Activated naive CD8-positive, alpha-beta T cell treated with anti-CD3 and anti-CD28 coated beads, Interleukin-2, amount 10 ng/mL, durations not matched to agents 7 days and 5 days (primary cell): ENCODE measurements at places on chromosomes 5 and 9. TPM values are rescaled to one million over a fixed set of nuclear protein-coding genes. Genes with fewer than 3 reads are reported as not detected.

DNA sequence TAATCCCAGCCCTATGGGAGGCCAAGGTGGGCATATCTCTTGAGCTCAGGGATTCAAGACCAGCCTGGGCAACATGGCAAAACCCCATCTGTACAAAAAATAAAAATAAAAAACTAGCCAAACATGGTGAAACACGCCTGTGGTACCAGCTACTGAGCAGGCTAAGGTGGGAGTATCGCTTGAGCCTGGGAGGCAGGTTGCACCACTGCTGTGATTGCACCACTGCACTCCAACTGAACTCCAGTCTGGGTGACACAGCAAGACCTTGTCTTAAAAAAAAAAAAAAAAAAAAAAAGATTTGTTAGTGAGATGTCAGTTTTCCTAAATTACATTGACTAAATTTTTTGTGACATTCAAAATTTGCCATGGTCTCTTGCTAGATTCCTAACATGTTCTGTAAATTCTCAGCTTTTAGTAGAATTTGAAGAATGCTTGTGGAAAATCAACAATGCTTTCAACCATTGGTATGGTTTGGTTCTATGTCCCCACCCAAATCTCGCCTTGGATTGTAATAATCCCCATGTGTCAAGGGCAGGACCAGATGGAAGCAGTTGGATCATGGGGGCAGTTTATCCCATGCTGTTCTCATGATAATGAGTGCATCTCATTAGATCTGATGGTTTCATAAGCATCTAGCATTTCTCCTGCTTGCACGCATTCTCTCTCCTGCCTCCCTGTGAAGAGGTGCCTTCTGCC lies 236.1 kb downstream of the ARRDC3 start:
- H3K36me3 ChIP-seq: peaks cover 24% of the 10 kb centered on the region
- H3K27me3 ChIP-seq: peaks cover 5% of the 10 kb centered on the region
- H3K27ac ChIP-seq: no peak overlapping the region
- DNase-seq: no peak
- H3K4me3 ChIP-seq: no peak overlapping the region

DNA sequence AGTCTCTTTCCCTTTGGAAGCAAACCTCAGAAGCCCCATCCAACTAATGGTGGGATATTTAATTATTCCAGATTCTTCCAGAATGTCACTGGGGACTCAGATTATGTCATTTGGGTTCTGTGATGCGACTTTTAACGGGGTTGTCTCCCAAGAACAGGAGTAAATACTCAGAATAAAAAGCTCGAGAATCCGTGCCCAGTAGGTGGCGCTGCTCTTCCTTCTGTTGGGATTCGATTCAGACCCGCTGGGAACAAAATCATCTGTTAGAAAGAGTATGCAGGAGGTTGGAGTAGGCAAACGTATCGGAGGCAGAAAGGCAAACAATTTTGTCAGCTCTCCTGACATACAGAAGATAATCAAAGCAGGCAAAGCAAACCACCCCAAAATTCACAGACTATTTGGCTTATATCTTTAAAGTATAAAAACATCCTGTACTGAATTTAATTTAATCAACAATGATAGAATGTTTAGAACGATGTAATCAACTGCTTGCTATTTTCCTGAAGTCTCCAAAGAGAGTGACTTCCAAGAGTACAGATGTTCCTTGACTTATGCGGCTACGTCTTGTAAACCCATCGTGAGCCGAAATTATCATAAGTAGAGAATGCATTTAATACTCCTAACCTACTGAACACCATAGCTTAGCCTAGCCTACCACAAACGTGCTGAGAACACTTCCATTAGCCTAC lies 169.8 kb upstream of the RAI14 start:
- H3K27me3 ChIP-seq: peaks cover 27% of the 10 kb centered on the region
- H3K27ac ChIP-seq: no peak overlapping the region
- DNase-seq: peak; percentile 63
- H3K4me3 ChIP-seq: no peak overlapping the region
- H3K4me1 ChIP-seq: peaks cover 2% of the 10 kb centered on the region

GRCh38 chr5:151015974-151016587 lies 4.3 kb upstream of the GPX3 start:
- H3K36me3 ChIP-seq: peaks cover 3% of the 10 kb centered on the region
- no peak overlapping the region for H3K27ac ChIP-seq
- DNase-seq: no peak

GRCh38 chr5:32325616-32326015 lies 12.9 kb upstream of the MTMR12 start:
- H3K36me3 ChIP-seq: peaks cover 4% of the 10 kb centered on the region
- H3K27ac ChIP-seq: no peak overlapping the region
- H3K27me3 ChIP-seq: no peaks in the 10 kb centered on the region
- H3K4me3 ChIP-seq: no peak overlapping the region

DNA sequence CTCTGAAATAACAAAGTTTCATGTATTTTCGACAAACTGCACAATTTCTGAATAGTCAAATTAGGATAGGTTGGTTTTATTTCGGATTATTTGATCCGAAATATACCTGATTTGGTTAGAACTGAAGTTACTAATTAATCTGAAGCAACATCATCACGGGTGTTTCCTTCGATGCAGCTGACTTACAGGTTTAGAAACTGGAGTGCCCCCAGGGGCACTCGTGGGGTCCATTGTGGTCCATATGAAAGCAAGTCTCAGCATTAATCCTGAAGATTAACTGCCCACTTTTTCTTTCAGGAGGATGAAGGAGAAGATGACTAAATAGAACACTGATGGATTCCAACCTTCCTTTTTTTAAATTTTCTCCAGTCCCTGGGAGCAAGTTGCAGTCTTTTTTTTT lies 5.3 kb downstream of the SET start:
- peaks cover 22% of the 10 kb centered on the region for H3K4me1 ChIP-seq
- H3K36me3 ChIP-seq: peaks cover 31% of the 10 kb centered on the region
- no peak overlapping the region for H3K4me3 ChIP-seq
- no peak overlapping the region for H3K27ac ChIP-seq
- no peak for DNase-seq

DNA sequence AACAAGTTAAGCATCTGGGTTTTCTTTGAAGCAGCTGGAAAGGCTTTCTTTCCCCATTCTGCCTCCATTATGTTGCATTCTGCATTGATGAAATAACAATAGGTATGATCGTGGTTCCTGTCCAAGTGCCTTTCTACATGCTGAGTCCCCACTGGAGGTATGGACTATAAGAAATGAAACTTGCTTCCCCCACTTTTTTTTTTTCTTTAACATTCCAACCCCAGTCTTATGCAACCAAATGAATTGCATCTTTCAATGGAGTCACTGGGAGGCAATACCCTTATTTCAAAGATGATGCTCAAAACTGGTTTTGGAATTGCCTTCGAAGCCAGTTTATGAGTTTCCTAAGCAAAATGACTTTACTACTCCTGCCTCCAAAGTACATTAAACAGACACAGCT lies 58.9 kb downstream of the ARSB start:
- peaks cover 6% of the 10 kb centered on the region for H3K36me3 ChIP-seq
- H3K4me1 ChIP-seq: no peaks in the 10 kb centered on the region
- H3K4me3 ChIP-seq: no peak overlapping the region

- no peaks in the 10 kb centered on the region for H3K36me3 ChIP-seq
- H3K27ac ChIP-seq: no peak overlapping the region
- no peak overlapping the region for H3K4me3 ChIP-seq
Observed at GRCh38 chr9:116062206-116062550, 91.4 kb upstream of the PAPPA start.

DNA sequence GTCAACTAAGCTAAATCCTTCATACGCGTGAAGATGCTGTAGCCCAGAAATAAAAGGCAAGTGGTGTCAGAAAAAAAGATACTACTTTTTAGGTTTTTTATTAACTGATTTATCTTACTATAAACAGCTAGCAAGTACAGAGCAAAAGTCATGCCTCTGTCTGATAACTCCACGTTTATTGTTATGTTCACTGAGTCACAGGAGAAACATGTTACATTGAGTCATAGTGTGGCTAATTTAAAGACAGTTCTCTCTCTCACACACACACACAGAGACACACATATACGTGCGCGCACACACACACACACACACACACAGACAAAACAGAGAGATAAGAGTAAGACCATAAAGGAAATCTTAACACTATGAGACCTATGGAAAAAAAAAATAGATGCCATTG lies 770.0 kb upstream of the CDH10 start:
- H3K4me1 ChIP-seq: no peaks in the 10 kb centered on the region
- no peaks in the 10 kb centered on the region for H3K36me3 ChIP-seq
- no peak overlapping the region for H3K4me3 ChIP-seq
- H3K27ac ChIP-seq: no peak overlapping the region

- no peak overlapping the region for H3K4me3 ChIP-seq
- peaks cover 1% of the 10 kb centered on the region for H3K4me1 ChIP-seq
- no peak overlapping the region for H3K27ac ChIP-seq
- H3K27me3 ChIP-seq: peaks cover 2% of the 10 kb centered on the region
- DNase-seq: no peak
- H3K36me3 ChIP-seq: no peaks in the 10 kb centered on the region
Observed at GRCh38 chr9:114177423-114178064, 22.2 kb downstream of the COL27A1 start.

DNA sequence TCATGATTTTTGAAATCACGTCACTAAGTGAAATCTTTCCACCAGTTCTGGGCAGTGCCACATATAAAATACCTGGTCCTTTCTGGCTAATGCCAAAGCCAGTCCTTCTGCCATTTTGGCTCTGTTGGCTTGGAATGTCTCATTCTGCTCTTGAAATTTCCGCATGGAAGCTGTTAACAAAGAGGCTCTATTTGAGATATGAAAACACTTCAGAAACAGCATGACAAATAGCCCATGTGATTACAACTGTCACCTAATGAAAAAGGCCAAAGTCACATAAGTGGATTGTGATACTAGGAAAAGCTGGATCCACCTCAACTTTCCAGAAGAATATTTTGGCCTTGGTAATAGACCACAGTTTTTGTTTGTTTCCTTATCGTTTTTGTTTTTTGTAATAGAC lies 12.8 kb downstream of the GOLGA1 start:
- H3K4me3 ChIP-seq: no peak overlapping the region
- no peak for DNase-seq
- H3K27me3 ChIP-seq: no peaks in the 10 kb centered on the region

- no peak for DNase-seq
- H3K27ac ChIP-seq: no peak overlapping the region
- H3K36me3 ChIP-seq: no peaks in the 10 kb centered on the region
- H3K4me1 ChIP-seq: no peaks in the 10 kb centered on the region
- H3K27me3 ChIP-seq: no peaks in the 10 kb centered on the region
Observed at GRCh38 chr5:111848476-111848875, 91.5 kb upstream of the NREP start.

DNA sequence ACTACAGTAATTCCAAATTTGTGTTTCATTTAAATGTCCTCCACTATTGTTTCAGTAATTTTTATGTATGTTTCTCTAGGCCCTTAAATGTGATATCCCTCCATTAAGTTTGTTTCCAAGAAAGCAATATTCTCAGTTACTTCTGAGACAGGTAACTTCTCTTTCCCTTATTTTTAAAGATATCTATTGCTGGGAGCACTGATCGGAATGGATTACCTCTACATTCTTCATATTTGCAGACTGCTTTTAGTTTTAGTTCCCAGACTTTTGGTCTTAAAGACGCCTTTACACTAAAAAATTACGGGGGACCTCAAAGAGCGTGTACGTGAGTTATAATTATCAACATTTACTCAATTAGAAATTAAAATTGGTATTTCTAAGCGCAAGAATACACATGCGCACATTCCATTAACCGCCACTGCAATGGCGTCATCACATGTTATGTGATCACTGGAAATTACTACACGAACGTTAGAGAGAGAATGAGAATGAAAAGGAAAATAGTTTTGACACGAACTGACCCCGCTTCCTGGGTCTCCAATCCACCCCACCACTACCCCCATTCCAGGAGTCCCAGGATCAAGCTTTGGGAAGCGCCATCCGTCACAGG lies 519 bp upstream of the RAD50 start:
- H3K27me3 ChIP-seq: no peaks in the 10 kb centered on the region
- H3K27ac ChIP-seq: peak overlapping the region; percentile 94
- H3K4me1 ChIP-seq: peaks cover 15% of the 10 kb centered on the region
- H3K4me3 ChIP-seq: peak overlapping the region; percentile 96

DNA sequence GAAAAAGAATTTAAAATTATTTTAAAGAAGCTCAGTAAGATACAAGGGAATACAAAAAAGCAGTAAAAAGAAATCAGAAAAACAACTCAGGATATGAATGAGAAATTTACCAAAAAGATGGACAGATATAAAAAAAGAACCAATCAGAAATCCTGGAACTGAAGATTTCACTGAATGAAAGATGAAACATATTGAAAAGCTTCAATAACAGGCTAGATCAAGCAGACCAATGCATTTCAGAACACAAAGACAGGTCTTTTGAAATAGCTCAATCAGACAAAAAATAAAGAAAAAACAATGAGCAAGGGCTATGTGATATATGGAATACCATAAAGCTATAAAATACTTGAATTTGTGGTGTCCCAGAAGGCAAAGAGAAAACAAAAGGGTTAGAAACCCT lies 322.6 kb upstream of the POU5F2 start:
- H3K27ac ChIP-seq: no peak overlapping the region
- DNase-seq: no peak
- no peaks in the 10 kb centered on the region for H3K4me1 ChIP-seq

DNA sequence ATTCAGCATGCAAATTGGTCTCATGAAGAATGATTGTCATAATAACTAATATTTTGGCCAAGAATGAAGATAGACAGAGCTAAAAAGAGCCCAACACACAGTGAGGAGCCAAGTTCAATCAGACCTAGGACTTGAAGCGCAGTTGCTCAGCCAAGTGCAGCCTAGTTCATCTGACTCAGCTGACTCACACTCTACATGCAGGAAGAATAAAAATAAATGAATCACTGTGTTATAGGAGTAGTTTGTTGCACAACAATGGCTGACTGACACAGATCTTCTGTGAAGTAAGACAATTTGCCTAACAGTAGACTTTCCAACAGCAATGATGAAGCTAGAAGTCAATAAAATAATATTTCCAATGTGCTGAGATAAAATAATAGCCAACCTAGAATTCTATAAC lies 261.5 kb downstream of the CEMIP2 start:
- no peak for DNase-seq
- H3K27me3 ChIP-seq: peaks cover 4% of the 10 kb centered on the region
- H3K27ac ChIP-seq: no peak overlapping the region
- H3K36me3 ChIP-seq: no peaks in the 10 kb centered on the region
- H3K4me3 ChIP-seq: no peak overlapping the region

- no peak for DNase-seq
- H3K27me3 ChIP-seq: no peaks in the 10 kb centered on the region
- no peak overlapping the region for H3K27ac ChIP-seq
- no peak overlapping the region for H3K4me3 ChIP-seq
Observed at GRCh38 chr5:155451106-155451505, 437.6 kb downstream of the KIF4B start.

GRCh38 chr9:127664678-127665507 lies 41.9 kb upstream of the CFAP157 start:
- H3K27ac ChIP-seq: no peak overlapping the region
- H3K27me3 ChIP-seq: no peaks in the 10 kb centered on the region
- DNase-seq: no peak

GRCh38 chr9:86035827-86036440 lies 63.4 kb downstream of the GOLM1 start:
- peaks cover 4% of the 10 kb centered on the region for H3K36me3 ChIP-seq
- peaks cover 2% of the 10 kb centered on the region for H3K4me1 ChIP-seq

GRCh38 chr5:59358005-59358861 lies 535.3 kb downstream of the PDE4D start:
- DNase-seq: no peak
- H3K36me3 ChIP-seq: no peaks in the 10 kb centered on the region
- H3K4me3 ChIP-seq: no peak overlapping the region
- H3K27ac ChIP-seq: no peak overlapping the region
- no peaks in the 10 kb centered on the region for H3K4me1 ChIP-seq
- peaks cover 32% of the 10 kb centered on the region for H3K27me3 ChIP-seq

SEMA5A gene
- 0.03 TPM for total RNA-seq

QSOX2 gene
- 12.8 TPM for total RNA-seq

NEURL1B gene
- 3.0 TPM for total RNA-seq

NOXA1 gene
- total RNA-seq: 3.7 TPM

ZNF366 gene
- total RNA-seq: not detected

MED7 gene
- 15.5 TPM for total RNA-seq
